ENCODE measurements at places on chromosomes 1 and 21. TPM values are rescaled to one million over a fixed set of nuclear protein-coding genes. Genes with fewer than 3 reads are reported as not detected.

Gene MRPS6
- total RNA-seq: 78.8 TPM

- no peak for DNase-seq
- H3K27ac ChIP-seq: no peak overlapping the region
- peaks cover 6% of the 10 kb centered on the region for H3K4me1 ChIP-seq
- no peaks in the 10 kb centered on the region for H3K36me3 ChIP-seq
- H3K4me3 ChIP-seq: no peak overlapping the region
These were observed 68.0 kb downstream of the DISC1 start for GRCh38 chr1:231694465-231695077.

- no peak overlapping the region for H3K4me3 ChIP-seq
- no peak overlapping the region for H3K27ac ChIP-seq
- no peak for DNase-seq
- H3K4me1 ChIP-seq: peaks cover 23% of the 10 kb centered on the region
These were observed 231.1 kb upstream of the NRIP1 start for GRCh38 chr21:15295875-15296274.

GRCh38 chr1:159229896-159230295, 25.2 kb downstream of the ACKR1 start:
- no peak overlapping the region for H3K27ac ChIP-seq
- DNase-seq: no peak
- H3K36me3 ChIP-seq: no peaks in the 10 kb centered on the region
- H3K27me3 ChIP-seq: peaks cover 6% of the 10 kb centered on the region
- no peak overlapping the region for H3K4me3 ChIP-seq

Gene MEGF6
- total RNA-seq: 83.8 TPM

Gene PLPP3
- total RNA-seq: 17.4 TPM

DNA sequence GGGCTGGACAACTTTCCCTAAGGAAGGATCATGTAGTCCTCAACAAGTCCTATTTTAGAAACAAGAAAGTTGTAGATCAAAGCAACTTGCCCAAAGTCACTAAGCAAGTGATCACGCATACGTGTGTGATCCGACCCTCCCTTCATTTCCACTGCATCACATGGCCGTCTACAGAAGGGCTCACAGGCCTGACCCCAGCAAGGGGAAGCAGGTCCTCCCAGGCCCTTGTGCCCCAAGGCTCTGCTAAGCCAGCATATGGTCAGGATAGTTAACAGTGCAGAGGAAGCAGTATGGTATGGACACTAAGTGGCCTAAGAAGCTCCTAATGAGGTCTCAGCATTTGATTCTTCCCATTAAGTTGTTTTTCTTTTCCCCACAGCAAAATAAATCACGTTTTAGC, 24.8 kb downstream of the TFAP2E start:
- no peak overlapping the region for H3K27ac ChIP-seq
- no peak for DNase-seq
- no peak overlapping the region for H3K4me3 ChIP-seq
- peaks cover 13% of the 10 kb centered on the region for H3K4me1 ChIP-seq
- H3K27me3 ChIP-seq: no peaks in the 10 kb centered on the region

DNA sequence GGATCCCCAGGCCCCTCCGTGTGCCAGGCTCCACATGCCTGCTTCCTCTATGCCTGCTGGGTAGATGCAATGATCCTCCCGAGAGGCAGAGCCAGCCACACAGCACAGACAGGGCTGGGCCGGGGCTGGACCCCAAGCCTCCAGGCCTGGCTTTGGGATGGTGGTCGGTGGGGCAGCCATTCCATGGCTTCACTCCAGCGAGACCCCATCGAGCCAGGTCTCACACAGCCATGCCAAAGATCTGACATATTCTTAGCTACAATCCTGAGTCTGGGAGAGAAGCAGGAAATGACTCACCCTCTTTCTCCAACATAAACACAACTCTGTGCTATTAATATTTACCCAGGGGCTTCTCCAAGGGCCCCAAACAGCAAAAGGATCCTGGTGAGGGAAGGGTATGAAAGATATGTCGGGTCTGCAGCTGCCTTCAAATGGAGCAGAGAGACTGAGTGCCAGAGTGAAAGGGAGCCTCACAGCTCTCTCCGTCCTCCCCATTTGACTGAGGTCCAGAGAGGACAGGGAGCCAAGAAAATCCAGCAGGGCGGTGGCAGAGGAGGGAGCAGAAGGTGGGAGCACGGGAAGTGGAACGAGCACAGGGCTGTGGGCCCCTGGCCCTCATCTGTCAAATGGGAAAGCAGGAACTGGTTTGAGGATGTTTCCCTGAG, 639.5 kb downstream of the MATN1 start:
- H3K36me3 ChIP-seq: no peaks in the 10 kb centered on the region
- no peak overlapping the region for H3K4me3 ChIP-seq
- DNase-seq: no peak
- H3K4me1 ChIP-seq: peaks cover 3% of the 10 kb centered on the region
- peaks cover 7% of the 10 kb centered on the region for H3K27me3 ChIP-seq

- H3K4me3 ChIP-seq: no peak overlapping the region
- no peaks in the 10 kb centered on the region for H3K27me3 ChIP-seq
- peaks cover 3% of the 10 kb centered on the region for H3K4me1 ChIP-seq
- peak overlapping the region; percentile 59 for H3K27ac ChIP-seq
- no peak for DNase-seq
These were observed 777 bp downstream of the NUDT17 start for GRCh38 chr1:145846201-145846612.

- no peaks in the 10 kb centered on the region for H3K4me1 ChIP-seq
- DNase-seq: no peak
These were observed 626.2 kb downstream of the SMYD3 start for GRCh38 chr1:245880754-245881403.

Gene TM2D1
- total RNA-seq: 37.7 TPM

GRCh38 chr1:219927298-219927955, 930 bp downstream of the SLC30A10 start:
- H3K27me3 ChIP-seq: peaks cover 31% of the 10 kb centered on the region
- H3K4me3 ChIP-seq: peak overlapping the region; percentile 82
- H3K27ac ChIP-seq: peak overlapping the region; percentile 93
- no peak for DNase-seq

- H3K36me3 ChIP-seq: peaks cover 38% of the 10 kb centered on the region
- H3K27ac ChIP-seq: no peak overlapping the region
- no peak overlapping the region for H3K4me3 ChIP-seq
- H3K4me1 ChIP-seq: peaks cover 7% of the 10 kb centered on the region
- DNase-seq: no peak
- no peaks in the 10 kb centered on the region for H3K27me3 ChIP-seq
These were observed 42.9 kb downstream of the VPS13D start for GRCh38 chr1:12272770-12273169.

DNA sequence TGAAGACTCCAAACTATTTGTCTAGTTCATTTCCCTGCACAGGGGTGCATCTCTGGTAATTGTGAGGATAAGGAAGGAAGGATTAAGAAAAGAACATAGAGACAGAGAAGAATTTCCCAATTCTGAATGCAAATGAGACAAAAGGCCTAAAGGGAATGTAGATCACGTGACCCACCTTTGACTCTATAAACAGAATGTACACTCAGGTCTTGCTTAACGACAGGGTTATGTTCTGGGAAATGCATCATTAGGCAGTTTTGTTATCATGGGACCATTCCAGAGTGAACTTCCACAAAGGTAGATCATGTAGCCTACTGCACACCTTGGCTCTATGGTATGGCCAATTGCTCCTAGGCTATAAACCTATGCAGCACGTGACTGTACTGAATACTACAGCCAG, 252.3 kb upstream of the ZP4 start:
- no peak overlapping the region for H3K4me3 ChIP-seq
- no peaks in the 10 kb centered on the region for H3K27me3 ChIP-seq
- H3K27ac ChIP-seq: no peak overlapping the region
- H3K36me3 ChIP-seq: no peaks in the 10 kb centered on the region
- no peak for DNase-seq
- peaks cover 1% of the 10 kb centered on the region for H3K4me1 ChIP-seq

GRCh38 chr1:104132382-104132973, 382.8 kb downstream of the AMY1C start:
- no peak overlapping the region for H3K27ac ChIP-seq
- H3K4me3 ChIP-seq: no peak overlapping the region
- no peak for DNase-seq
- no peaks in the 10 kb centered on the region for H3K36me3 ChIP-seq
- H3K27me3 ChIP-seq: no peaks in the 10 kb centered on the region

- peaks cover 2% of the 10 kb centered on the region for H3K4me1 ChIP-seq
- H3K27ac ChIP-seq: no peak overlapping the region
- no peaks in the 10 kb centered on the region for H3K36me3 ChIP-seq
- DNase-seq: no peak
These were observed 1044.4 kb downstream of the PLA2G4A start for GRCh38 chr1:187873126-187873525.

DNA sequence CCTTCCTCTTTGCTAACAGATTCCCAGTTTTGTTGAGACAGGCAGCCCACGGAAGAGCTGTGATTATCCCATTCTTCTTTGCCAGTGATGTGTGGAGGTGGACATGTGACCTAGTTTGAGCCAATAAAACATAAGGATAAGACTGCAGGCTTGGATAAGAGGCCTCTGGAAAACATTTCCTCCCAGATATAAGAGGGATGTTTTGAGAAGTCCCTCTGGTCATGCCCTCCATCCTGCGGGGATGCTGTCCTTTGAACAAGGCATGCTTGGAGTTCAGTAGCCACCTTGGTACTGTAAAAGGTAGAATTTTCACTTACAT, 155.7 kb downstream of the TM2D1 start:
- no peaks in the 10 kb centered on the region for H3K4me1 ChIP-seq
- no peaks in the 10 kb centered on the region for H3K36me3 ChIP-seq
- H3K27ac ChIP-seq: no peak overlapping the region
- H3K4me3 ChIP-seq: no peak overlapping the region
- DNase-seq: no peak

Gene AMY1C
- not detected for total RNA-seq

Gene CHIT1
- 0.14 TPM for total RNA-seq

All from progenitor cell of endocrine pancreas (in vitro differentiated cells).